Mesenchymal stem cell (in vitro differentiated cells and primary cell): ENCODE measurements at places on chromosomes 1 and 21.
A peak's percentile ranks its signal among the peaks of the same experiment; 100 is the strongest.

DNA sequence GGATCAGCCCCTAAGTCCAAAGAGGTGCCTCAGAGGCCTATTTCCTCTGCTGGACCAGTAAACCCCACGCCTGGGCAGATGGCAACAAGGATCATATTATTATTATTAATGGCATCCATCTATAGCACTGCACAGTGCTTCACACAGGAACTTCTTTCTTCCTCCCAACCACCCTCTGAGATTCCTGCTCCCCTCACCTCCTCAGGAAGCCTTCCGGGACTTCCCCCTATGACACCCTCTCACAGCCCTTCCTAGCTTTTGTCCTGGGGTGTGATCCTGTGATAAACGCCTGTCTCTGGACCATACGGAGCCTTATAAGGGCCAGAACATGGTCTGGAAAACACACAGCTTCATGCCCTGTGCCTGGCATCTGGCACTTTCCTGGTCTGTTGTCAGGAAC is 3.2 kb downstream of the FBXO2 start:
- DNase-seq, result no peak

GRCh38 chr1:151037032-151037431 is 646 bp downstream of the BNIPL start:
- no peak for DNase-seq

DNA sequence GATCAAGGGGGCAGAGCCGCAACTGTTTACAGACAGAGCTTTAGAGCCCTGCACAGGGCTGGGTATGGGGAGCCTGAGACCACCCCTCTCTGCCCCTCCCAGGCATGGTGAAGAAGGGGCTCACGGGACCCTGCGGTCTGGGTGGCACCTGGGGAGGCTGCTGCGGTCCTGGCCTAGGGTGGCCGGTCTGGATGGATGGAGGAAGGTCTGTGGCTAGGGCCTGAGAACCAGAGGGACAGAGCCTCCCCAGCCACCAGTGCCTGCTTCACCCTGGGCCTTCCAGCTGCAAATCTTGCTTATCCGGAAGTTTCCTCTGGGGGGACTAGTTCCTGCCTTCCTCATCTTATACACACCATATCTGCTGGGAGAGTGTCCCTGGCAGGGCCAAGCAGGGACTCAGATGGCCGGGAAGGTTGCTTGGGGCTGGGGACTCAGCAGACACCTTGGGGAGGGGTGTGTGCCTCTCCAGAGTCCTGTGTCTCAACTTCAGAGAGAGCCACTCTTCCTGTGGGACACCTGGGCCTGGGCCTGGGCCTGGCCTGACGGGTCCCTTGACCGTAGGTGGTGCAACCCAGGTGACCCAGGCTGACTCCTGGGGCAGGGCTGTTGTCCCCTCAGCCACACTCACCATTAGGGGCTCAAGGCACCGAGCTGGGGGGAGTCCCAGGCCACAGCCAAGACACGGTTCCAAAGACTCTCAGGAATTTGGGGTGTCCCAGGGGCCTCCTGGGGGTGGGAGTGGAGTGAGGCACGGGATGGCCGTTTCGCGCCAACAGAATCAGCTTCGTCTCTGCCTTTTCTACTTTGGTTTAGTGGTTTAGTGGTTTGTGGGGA is 52.0 kb upstream of the ACTRT2 start:
- DNase-seq, result no peak

GRCh38 chr1:185759061-185759460 is 24.9 kb downstream of the HMCN1 start:
- DNase-seq, result no peak

DNA sequence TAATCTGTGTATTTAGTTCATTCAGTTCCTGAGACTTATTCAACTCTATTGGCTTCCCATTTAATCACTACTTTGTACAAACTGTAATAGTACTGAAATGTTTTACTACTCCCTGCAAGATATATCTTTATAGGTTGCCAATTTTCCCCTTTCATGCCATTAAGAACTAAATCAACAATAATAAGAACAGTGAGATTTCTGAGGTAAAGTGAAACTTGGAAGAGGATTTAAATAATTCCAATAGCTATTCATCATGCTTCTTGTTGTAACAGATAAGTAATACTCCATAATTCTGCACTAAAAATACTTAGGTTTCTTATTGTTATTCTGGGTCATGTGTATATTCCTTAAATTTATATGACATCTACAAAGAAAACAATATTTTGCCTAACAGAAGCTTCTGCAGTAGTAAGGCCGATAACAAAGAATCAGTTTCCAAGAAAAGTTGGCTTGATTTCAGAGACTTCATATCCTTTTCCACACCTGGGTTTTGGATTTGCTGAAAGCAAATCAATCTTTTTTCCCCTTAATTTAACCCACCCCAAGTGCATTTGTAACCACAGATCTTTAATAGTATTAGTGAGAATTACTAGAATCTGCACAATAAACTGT is 258.3 kb downstream of the FAF1 start:
- no peak for DNase-seq

GRCh38 chr21:42047821-42048613 is 23.1 kb upstream of the UMODL1 start:
- peak; percentile 99 for DNase-seq

DNA sequence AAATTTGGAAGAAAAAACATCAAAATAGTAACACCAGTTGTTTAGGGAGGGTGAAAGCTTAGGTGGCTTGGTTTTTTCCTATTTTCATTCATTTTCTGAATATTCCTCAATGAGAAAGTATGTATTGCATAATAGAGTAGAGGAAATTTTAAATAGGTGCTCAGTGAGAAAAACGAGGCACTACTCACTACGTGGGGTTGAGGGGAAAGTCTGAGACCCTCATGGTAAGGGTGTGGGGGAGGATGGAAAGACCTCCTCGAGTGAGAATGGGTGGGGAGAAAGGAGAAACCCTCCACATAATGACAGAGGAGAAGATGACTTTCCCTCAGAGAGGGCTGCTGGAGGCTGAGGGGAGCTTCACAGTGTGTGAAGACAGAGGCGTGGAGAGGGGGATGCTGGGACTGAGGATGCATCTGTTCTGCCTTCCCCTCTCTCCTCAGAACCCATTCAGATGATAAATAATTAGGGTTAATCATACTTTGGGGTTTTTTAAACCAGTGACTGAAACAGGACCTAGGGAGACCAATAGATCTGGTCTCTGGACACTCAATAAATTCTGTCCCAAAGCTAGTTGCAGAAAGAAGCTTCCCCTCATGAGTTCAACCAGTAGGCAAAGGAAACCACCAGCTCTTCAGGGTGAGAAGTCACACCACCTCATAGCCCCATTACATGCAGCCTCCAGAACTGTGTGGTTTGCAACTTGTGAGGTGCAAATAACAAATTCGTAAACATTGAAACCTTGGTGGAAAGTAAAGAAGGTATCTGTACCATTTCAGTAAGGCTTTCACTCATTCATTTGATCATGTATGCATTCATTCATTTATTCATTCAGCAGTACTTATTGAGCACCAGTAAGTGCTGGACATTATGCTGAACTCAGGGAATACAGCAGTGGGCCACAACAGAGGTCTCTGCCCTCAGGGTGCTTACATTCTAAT is 17.1 kb downstream of the SLAMF7 start:
- no peak for DNase-seq

- peak; percentile 55 for DNase-seq
These were observed 3.2 kb downstream of the LRRC42 start for GRCh38 chr1:53949023-53949990.

GRCh38 chr1:215005078-215005477 is 77.5 kb upstream of the KCNK2 start:
- DNase-seq, result no peak

DNA sequence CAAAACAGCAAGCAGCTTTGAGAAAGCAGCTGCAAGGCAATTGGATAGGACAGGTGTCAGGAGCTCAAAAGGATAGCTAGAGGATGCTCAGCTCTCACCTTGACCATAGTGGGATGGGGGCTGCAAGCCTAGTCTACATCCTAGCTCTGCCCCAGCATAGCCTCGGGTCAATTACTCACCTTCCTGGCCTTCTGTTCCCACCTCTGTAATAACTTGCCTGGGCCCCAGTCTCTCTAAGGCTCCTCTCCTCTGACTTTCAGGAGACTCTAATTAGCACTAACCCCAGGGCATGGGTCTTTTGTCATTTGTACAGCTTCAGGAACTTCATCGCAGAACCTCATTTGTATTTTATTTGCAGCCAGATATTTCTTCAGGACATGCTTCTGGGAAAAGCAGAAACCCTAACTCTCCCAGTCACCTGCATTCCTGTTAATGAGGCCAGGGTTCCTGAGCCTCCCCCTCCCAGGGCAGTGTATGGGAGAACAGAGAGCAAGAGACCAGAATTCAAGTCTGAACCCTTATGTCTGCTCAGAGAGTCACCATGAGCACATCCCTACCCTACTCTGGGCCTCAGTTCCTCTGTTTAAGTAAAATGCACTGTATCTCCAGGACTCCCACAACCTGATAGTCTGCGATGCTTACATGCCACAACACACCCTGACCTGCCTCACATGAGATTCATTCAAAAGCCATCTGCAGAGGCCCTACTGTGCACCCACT is 108.1 kb downstream of the MATN1 start:
- no peak for DNase-seq

- peak; percentile 64 for DNase-seq
These were observed 99.4 kb downstream of the KCNJ15 start for GRCh38 chr21:38355992-38356781.

- no peak for DNase-seq
These were observed 26.4 kb downstream of the LRRC8B start for GRCh38 chr1:89550995-89551394.

DNA sequence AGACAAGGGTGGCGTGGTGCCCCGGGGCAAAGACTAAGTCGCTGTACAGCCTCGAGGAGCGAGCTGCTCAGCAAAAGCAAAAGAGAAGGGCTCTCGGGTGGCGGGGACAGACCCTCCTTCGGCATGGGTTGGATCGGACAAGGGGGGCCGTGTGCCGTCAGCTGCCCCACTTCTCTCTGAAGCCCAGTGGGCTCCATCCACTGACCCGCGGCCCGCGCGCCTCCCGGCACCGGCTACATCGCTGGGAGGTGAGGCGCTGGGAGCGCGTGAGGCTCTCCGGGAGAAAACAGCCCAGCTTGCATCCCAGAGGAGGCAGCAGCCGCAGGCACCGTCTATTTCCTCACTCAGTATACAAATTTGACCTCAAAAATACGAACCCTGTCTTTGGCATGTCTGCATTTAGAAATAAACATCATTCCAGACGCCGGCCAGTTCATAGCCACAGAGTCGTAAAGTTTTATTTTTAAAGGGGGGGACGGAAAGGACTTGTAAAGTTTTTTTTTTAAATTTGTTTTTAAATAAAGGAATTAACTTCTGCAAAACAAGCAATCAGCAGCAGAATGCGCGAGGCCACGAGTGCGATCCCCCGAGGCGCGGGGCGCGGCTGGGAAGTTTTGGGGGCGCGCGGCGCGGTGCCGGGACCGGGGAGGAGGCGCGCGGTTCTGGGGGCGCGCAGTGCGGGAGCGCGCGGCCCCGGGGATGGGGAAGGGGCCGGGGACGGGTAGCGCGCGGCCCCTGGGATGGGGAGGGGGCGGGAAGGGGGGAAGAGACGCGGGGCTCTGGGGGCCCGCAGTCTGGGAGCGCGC is 689 bp upstream of the GPR137B start:
- DNase-seq, result peak; percentile 74

- no peak for DNase-seq
These were observed 107.2 kb downstream of the FAF1 start for GRCh38 chr1:50852889-50853288.

DNA sequence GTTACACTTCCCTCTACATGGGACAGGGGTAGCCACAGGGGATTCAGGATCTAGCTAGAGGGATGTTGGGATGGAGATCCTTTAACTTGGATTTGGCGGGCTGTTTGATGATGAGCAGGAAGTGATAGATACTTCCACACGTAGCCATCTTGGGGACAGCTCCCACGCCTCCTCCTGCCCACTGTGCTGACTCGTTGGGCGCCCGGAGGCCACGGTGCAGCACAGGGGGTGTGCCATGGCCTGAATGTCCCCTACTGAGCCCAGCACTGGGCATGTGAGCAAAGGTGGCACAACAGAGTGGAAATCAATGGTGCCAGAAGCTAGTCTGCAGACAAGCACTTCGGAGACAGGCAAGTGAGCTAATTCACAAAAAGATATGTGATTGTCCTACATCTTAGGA is 31.6 kb upstream of the CCSAP start:
- no peak for DNase-seq

GRCh38 chr1:94925561-94926125 is 1.3 kb downstream of the CNN3 start:
- peak; percentile 87 for DNase-seq

- DNase-seq, result no peak
These were observed 9.4 kb upstream of the TMEM52 start for GRCh38 chr1:1928231-1929101.

GRCh38 chr1:165354739-165355138 is 1.8 kb downstream of the LMX1A start:
- DNase-seq, result no peak

DNA sequence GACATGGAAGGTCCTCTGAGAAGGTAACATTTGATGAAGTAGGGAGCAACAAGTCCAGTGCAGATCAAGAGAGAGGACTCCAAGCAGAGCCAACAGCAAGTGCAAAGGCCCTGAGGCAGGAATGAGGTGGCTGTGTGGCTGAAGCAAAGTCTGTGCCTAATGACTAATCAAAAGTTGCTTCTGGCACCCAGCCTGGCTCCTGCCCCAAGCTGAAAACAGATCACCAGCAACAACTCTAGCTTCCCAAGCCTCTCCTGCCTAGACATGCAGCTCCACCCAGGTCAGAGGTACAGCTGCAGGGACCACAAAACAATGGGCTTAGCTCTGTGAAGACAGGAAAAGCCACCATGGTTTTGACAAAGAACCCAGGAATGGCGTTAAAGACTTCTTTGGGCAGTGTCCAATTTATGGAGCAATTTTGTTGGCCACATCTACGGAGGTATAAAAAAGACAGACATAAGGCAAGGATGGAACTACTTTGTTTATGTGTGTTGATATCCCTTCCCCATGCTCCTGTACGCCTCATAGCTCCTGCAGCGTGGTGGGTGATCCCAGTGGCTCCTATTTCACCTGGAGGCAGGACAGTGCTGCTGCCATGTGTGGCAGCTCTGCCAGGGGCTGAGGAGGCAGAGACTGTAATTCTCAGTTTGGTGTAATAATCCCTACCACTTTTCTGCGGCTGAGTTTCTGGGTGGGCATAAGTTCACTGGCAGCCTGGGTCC is 26.4 kb upstream of the IGSF3 start:
- DNase-seq, result no peak

DNA sequence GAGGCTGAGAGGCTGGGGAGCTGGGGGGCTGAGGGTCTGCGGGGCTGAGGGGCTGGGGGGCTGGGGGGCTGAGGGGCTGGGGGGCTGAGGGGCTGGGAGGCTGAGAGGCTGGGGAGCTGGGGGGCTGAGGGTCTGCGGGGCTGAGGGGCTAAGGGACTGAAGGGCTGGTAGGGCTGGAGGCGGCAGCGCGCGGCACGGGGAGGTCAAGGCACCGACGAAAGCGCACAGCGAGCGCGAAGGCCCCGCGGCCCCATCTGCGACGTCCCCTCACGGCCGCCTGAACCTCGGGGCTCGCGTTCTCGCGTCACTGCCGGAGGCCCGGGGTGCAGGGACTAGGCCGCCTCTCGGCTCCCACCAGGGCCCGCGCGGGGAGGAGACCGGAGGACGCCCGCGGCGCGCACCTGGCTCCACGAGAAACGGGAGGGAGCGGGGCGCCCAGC is 356 bp downstream of the INTS11 start:
- no peak for DNase-seq

- DNase-seq, result no peak
These were observed 11.9 kb downstream of the PRXL2B start for GRCh38 chr1:2598329-2598931.

GRCh38 chr1:29470788-29471119 is 234.4 kb downstream of the PTPRU start:
- DNase-seq, result no peak

- DNase-seq, result no peak
These were observed 2.4 kb downstream of the S100A5 start for GRCh38 chr1:153538315-153538821.

- DNase-seq, result no peak
These were observed 221.9 kb upstream of the DMRTA2 start for GRCh38 chr1:50645139-50645538.

GRCh38 chr1:99236756-99237155 is 27.5 kb upstream of the PLPPR4 start:
- no peak for DNase-seq
